ENCODE measurements at places on chromosomes 2 and 18.

GRCh38 chr2:36357847-36358659 is 2.5 kb downstream of the CRIM1 start:
- H3K4me1 ChIP-seq, result peaks cover 15% of the 10 kb centered on the region
- peaks cover 3% of the 10 kb centered on the region for H3K27me3 ChIP-seq
- no peak overlapping the region for H3K27ac ChIP-seq
- DNase-seq, result no peak

GRCh38 chr2:118049816-118050140 is 35.9 kb upstream of the CCDC93 start:
- DNase-seq, result no peak
- H3K4me1 ChIP-seq, result no peaks in the 10 kb centered on the region
- no peak overlapping the region for H3K4me3 ChIP-seq
- H3K36me3 ChIP-seq, result no peaks in the 10 kb centered on the region
- H3K27me3 ChIP-seq, result no peaks in the 10 kb centered on the region
- no peak overlapping the region for H3K27ac ChIP-seq

DNA sequence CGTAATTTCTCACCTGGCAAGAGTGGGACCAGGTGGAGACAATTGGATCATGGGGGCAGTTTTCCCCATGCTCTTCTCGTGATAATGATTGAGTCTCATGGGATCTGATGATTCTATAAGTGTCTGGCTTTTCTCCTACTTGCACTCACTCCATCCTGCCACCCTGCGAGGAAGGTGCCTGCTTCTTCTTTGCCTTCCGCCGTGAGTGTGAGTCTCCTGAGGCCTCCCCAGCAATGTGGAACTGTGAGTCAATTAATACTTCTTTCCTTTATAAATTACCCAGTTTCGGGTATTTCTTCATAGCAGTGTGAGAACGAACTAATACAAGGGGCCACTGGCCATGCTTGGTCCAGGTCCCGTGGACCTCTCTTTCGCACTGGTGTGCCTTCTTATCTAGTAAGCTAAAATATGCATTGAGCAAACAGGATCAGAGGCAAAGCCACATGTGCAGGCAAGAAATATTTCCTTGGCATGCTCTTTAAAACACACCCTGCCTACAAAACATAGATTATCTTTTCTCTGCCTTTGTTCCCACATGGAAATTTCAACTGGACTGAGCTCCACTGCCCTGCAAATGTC is 821.1 kb downstream of the TRIB2 start:
- no peak overlapping the region for H3K4me3 ChIP-seq
- no peak for DNase-seq
- no peaks in the 10 kb centered on the region for H3K4me1 ChIP-seq
- no peaks in the 10 kb centered on the region for H3K36me3 ChIP-seq
- no peak overlapping the region for H3K27ac ChIP-seq
- no peaks in the 10 kb centered on the region for H3K27me3 ChIP-seq

- H3K36me3 ChIP-seq, result no peaks in the 10 kb centered on the region
- H3K27ac ChIP-seq, result no peak overlapping the region
- H3K4me3 ChIP-seq, result no peak overlapping the region
- DNase-seq, result no peak
Measured at GRCh38 chr2:191560411-191560980, 117.4 kb upstream of the NABP1 start.
